ENCODE measurements at places on chromosomes 5 and 9.

GRCh38 chr9:132141344-132141947, 20.4 kb upstream of the NTNG2 start:
- no peak for DNase-seq

- DNase-seq, result no peak
Observed at GRCh38 chr5:151612689-151613427, 21.7 kb upstream of the FAT2 start.

GRCh38 chr5:135046661-135047346, 12.8 kb upstream of the PITX1 start:
- DNase-seq, result no peak

- DNase-seq, result no peak
Observed at GRCh38 chr9:68895741-68896478, 118.0 kb downstream of the PRKACG start.

DNA sequence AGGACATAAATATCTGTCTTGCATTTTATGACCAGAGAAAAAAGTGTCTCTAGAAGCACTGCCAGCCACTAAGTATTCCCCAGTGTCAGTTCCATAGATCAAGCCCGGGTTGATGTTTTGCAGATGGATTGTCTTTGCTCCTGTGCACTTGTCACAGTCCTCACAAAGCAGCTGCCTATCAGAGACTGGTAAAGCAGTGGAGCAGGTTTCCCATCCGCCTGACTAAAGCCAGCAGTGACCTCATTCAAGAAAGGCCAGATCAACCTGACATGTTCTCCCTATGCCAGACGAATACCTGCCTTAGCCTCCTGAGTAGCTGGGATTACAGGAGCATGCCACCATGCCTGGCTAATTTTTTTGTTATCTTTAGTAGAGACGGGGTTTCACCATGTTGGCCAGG, 26.8 kb upstream of the GARNL3 start:
- DNase-seq, result no peak

DNA sequence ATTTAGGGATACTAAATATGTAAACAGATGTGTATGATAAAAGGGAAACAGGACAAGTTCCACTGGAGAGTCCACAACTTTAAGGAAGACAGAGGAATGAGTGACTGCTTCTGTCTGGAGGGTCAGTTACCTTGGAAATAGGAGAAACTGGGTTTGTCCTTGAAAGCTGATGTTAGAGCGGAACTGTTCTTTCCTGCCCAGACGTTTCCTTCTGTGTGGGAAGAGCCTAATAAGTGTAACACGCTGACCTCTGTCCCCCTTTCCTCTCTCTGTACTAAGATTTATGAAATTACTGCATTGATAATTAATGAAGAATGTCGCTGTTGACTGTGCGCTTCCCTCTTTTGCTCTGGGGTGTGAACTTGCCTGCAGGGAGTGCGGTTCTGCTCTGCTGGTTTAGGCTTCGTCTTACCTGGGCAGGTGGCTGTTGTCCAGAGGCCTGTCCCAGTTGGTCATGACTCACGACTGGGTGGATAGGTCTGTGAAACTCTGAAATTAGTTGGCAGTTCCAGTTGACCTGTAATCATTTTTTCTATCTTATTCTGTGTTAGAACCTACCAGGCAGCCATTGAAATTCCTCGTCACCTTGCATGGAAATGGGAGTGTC, 126.8 kb downstream of the MTRR start:
- DNase-seq, result no peak

- DNase-seq, result no peak
Observed at GRCh38 chr9:129392093-129392541, 214.1 kb upstream of the IER5L start.

- no peak for DNase-seq
Observed at GRCh38 chr9:16138561-16139491, 586.0 kb downstream of the CCDC171 start.

DNA sequence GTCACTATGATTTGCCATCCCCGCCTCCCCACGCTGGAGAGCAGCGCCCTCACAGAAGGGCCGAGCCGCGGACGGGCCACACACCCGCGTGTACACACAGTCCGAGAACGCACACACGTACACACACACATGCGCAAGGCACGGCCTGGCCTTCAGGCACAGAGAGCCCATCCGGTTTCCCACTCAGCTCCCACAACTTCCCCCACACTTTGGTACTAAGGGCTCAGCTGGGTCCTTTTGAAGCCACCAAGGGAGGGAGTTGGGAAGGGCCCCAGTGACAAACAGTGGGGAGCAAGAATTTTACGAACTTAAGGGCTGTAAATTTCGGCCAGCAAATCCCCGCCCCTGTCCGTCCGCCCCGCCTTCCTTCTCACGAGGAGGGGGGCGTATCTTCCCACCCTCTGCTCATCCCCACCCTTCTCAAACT, 133.3 kb upstream of the HAND1 start:
- no peak for DNase-seq

GRCh38 chr5:169116961-169117461, 183.9 kb downstream of the SLIT3 start:
- no peak for DNase-seq

DNA sequence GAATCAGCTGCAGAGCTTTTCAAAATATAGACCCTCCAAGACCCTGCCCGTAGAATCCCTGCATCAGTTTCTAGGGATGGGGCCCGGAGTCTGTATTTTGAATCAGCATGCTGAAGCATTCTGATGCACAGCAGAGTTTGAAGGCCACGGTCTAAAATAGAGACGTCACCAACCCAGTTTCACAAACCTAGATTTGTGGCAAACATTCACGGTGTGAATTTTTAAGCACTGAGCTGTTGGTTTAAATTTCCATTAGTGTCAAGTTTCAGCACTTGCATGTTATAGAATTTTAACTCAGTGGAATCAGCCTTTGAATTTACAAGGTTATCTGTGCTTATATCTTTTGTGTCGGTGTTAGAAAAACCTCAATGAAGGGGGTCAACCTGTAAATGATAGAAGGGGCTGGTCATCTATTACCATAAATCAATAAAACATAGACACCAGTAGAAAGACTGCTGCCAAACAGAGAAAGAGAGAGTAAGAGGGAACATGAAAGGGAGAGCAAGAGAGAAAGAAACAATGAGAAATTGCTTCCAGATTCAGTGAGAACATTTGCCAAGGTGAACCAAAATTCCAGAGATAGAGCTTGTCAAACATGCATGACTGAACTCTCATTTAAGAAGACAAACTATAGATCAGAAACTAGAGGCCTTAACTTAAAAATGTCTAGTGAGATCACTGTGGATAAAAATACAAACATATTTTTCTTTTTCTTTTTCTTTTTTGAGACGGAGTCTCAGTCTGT, 414.9 kb downstream of the ZSWIM6 start:
- no peak for DNase-seq

- DNase-seq, result no peak
Observed at GRCh38 chr5:43409809-43410271, 2.4 kb downstream of the CCL28 start.

- DNase-seq, result no peak
Observed at GRCh38 chr9:37650299-37650872, 368 bp upstream of the FRMPD1 start.

GRCh38 chr5:2740051-2740875, 11.2 kb downstream of the IRX2 start:
- DNase-seq, result no peak

DNA sequence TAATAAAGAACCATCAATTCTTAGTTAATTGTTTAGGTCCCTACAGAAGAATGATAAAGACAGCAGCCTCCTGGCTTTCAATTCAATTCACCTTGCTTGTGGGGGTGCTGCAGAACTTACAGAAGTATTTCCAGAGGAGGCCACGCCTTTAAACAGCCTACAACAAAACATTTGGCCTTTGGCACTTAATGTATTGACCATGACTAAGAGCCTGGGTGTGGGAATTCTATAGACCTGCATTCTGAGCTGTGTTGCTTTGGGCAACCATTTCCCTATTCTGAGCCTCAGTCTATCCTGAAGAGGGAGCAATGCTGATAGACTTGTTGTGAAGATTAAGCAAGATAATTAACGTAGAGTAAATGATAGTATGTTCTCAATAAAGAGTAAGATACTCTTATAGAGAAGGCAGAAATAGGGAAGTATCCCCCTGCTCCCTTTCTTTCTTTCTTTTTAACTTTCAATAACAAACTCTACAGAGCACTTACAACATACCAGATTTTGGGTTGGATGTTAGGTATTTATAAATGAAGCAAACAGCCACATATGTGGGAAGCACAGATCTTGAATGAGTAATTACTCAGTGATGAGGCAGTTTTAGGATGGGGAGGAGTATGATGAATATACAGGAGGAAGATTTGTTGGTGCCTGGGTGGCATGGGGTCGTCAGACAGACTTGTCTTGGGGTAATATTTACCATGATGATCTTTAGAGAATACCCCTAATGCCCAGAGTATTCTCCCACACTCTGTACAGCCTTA, 28.4 kb downstream of the PAPPA start:
- DNase-seq, result no peak

DNA sequence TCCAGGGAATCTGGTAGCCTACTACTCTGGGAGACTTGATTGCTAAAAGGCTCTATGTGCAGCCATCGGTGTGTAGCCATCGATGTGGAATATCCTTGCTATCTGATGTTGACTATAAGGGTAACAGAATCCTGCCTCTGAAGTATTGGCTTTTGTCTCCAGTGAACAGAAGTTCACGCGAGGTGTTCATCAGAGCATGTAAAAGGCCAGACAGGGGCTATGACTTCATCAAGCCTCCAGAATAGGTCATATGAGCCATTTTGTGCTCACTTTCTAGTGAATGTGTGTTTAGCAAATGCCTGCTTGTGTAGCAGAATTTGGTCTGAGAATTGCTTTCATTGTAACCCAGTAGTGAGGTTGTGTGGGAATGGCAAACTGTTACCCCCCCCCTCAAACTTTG, 66.8 kb upstream of the RAD23B start:
- no peak for DNase-seq

- DNase-seq, result no peak
Observed at GRCh38 chr5:181205761-181206649, 1.0 kb upstream of the TRIM7 start.

GRCh38 chr5:154818471-154819116, 31.8 kb downstream of the FAXDC2 start:
- no peak for DNase-seq

GRCh38 chr9:100426189-100426529, 784 bp upstream of the MSANTD3 start:
- no peak for DNase-seq

DNA sequence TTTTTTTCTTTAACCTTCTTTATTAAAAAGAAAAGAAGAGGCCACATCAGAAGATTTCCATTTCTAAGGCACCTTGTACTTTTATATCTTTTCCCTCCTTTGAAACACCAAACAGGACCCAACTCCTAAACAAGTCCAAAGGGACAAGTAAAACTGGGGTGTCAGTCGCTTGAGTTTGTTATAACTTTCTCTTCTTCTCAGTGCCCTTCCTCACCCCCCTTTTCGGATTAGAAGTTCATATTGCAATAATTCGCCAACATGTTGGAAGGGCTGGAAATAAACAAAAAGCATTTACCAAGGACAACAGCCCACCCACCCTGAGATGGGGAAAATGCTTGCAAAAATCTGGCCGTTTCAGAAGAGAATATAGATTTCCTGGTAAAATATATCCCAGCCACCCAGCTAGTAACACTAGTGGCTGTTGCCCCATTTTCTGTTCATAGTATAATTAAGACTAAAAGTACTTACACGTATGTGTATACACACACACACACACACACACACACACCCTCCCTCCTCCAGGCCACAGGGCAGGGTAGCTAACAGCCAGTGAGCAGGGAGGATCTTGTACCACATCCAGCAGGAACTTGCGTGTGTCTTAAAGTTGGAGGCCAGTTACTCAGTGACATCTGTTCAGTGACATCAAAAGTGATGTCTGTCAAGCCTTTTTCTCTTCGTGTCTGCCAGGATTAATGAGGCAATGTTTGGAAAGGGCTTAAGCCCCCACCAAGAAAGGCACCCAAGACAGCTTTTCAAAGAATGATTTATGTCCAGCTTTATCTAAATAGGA, 149.1 kb upstream of the KLF4 start:
- DNase-seq, result no peak

- DNase-seq, result no peak
Observed at GRCh38 chr9:88773627-88774244, 217.5 kb upstream of the S1PR3 start.

- DNase-seq, result no peak
Observed at GRCh38 chr5:98111686-98112085, 661.8 kb upstream of the RGMB start.

DNA sequence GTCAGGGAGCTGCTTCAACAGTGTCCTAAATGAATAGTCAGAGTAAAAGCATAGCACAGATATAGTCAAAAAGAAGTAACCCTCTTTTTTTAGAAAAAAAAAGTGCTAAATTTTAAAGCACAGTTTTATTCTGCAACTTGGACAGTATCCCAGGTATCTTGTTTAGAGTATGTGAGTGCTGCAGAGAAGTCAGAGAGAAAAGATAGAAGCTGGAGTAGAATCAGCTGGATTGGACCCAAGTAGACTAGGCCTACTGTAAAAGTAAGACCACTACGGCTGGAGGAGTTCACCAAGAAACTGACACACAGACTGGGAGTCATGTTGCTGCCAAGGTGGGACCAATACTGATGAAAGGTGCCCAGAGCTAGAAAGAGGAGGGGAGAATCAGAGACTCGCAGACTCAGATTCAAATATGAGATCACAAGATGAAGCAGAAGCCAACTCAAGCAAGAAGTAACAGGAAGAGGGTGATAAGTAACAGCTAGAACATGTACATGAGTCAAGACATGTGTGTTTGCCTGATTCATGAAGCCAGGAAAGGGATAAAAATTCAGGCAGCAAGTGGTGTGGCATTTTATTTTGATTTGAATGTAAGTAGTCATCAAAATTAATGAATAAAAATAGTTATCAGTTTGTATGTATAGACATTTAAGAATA, 25.6 kb upstream of the TUSC1 start:
- DNase-seq, result no peak

GRCh38 chr5:135641734-135642487, 63.1 kb upstream of the CXCL14 start:
- no peak for DNase-seq

DNA sequence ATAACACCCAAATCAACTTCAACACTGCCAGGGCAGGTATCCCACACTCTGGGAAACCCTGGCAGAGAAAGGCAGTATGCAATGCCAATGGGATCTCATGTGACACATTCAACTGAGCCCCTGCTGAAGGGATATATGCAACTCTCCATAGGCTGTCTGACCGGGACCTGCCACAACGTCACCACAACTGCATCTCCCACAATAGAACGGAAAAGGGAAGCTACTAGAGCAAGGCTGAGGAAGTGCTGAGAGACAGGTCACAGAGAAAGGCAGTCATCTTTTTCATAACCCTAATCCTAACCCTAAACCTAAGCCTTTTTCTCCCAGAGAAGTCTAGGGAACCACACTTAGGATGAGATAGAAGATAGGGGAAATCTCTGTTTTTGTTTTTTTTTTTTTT, 345.9 kb upstream of the CD180 start:
- DNase-seq, result no peak

GRCh38 chr5:3886524-3887451, 291.2 kb downstream of the IRX1 start:
- DNase-seq, result no peak

- DNase-seq, result no peak
Observed at GRCh38 chr5:98927989-98928872, 576 bp downstream of the CHD1 start.

GRCh38 chr5:76483433-76483832, 80.3 kb downstream of the IQGAP2 start:
- no peak for DNase-seq
